ENCODE measurements at places on chromosomes 4 and X. TPM values are rescaled to one million over a fixed set of nuclear protein-coding genes. Genes with fewer than 3 reads are reported as not detected.

FAM149A gene
- total RNA-seq = 0.20 TPM

CC2D2A gene
- total RNA-seq = 22.4 TPM

MAPK10 gene
- total RNA-seq = 0.37 TPM

RTL9 gene
- total RNA-seq = not detected

CEP135 gene
- total RNA-seq = 15.3 TPM

SLITRK4 gene
- 0.77 TPM for total RNA-seq

MEPE gene
- total RNA-seq = not detected

GPR50 gene
- not detected for total RNA-seq

NAP1L5 gene
- 7.6 TPM for total RNA-seq

EDA gene
- total RNA-seq = 0.44 TPM

SMIM31 gene
- not detected for total RNA-seq
